ENCODE measurements at places on chromosomes 12 and 14.

GRCh38 chr12:95943330-95943842, at the start of gene AMDHD1:
TSS of gene AMDHD1 (plus strand) at chr12:95943331. CDS start at chr12:95943399, 68 bp downstream.
- DNase-seq, result no peak

DNA sequence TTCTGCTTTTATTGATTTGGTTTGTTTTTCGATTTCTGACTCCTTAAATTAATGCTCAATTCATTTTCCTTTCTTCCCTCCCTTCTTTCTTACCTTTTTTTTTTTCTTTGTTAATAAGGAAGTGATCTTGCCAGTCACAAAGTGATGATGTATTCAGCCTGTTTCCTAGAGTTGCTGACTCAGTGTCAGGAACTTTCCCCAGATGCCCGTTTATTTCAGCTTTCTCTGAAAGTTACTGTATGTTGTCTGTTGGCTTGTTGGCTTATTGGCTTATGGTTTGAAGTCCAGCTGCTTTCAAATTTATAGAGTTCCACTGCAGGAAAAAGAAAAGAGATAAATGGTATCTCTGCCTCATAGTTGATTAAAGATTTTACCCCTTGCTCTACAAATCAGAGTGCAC, 12.4 kb upstream of the SLC6A15 start:
- peak; percentile 41 for DNase-seq

- no peak for DNase-seq
Observed at GRCh38 chr12:6925540-6926279, 2.0 kb upstream of the ATN1 start.

DNA sequence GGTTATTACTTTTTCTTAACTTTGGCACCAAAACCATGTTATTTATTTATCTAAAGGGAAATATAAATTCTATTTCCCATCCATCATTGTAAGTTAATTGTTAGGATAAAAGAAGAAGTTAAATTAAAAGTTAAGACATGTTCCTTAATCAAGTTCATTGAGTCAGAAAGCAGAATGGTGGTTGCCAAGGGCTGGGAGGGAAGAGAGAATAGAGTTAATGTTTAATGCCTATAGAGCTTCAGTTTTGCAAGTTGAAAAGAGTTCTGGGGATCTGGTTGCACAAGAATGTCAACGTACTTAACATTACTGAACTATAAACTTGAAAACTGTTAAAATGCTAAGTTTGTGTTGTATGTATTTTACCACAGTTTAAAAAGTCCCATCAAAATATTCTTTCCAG, 63.2 kb upstream of the NR2C1 start:
- no peak for DNase-seq
